ENCODE measurements at places on chromosomes 4 and X.

DNA sequence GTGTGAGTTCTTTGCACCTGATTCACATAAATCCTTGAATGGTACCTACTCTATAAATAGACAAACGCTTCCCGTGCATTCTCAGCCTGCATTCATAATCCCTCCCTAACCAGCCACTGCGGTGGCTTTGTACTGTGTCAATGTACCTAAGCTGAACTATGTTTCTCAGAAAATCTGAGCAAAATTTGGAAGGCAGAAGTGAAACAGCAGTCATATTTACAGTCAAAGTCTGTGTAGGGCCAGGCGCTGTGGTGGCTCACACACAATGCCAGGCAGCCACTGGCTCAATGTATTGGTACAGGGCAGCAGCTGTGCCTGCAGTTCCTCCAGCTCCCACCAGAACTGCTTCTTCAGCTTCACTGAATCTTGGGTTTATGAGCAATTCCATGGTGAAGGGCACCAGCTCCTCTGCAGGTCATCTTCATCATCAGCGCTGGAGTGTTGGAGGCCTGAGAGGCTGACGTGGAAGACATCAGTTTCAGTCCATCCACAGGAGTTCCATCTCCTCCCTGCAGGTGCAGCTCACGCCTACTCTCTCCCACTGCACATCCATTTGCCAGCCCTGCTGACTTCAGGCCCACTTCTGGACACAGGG lies 32.3 kb upstream of the IRF2 start:
- no peak for DNase-seq

GRCh38 chrX:133864236-133864635 lies 121.2 kb downstream of the GPC3 start:
- DNase-seq, result no peak

GRCh38 chr4:153485359-153485758 lies 19.2 kb downstream of the TMEM131L start:
- no peak for DNase-seq

DNA sequence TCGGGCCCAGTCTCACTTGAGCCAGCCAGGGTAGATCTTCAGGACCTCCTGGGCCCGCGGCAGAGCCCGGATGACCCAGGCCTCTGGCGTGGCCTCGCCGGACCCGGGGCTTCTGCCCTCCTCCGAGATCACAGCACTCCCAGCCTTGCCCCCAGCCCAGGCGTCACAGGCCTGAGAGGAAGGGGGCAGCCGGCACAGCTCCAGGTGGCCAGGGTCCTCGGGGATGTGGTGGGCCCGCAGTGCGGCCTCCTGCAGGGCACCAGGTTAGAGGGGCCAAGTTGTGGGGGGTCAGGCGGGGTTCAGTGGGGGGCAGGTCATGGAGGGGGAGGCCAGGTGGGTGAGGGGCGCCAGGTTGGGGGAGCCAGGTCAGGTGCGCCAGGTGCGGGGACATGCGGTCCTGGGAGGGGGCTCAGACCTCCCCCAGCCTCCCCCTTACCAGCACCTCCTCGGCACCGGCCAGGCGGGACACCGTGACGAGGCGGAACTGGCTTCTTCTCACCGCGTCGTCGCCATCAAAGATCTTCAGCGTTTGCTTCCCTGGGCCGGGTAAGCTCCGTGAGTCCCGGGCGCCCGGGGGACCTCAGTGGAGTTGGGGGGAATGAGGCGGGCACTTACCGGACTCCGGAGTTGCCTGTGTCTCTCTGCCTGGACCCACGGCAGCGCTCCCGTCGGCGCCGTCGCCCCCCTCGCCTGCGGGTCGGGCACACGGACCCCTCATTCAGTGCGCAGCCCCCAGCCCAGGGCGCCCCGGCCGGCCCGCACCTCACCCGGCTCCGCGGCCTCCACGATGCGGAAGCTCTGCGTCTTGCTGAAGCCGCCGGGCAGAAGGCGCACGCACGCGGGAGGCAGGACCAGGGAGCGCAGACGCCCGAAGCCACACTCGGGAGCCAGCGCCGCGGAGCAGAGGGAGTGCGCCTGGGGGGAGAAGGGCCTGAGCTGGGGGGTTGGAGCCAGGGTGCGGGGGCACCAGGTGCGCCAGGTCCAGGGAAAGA lies 6.0 kb downstream of the DGKQ start:
- DNase-seq, result no peak

DNA sequence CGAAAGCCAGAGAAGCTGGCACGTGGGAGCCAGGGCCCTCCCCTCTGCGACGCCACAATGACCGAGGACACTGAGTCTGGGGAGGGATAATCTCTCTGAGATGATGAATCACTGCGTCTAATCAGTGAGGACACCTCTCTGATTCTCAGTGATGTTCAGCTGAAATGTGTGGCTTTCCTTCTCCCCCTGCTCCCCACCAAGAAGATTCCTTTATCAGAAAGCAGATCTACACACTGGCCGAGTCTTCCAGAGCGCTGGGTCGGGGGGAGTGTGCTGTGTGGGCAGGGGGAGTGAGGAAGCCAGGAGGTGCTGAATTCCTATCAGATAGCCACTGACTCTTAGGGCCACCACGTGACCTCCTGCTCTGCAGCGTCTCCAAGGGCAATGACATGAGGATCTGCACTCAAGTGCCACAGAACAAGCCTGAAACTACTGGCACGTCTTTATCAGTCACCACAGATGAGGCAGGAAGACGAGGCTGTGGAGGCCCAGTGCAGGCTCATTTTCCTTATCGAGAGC lies 89.2 kb downstream of the GATB start:
- DNase-seq, result no peak

Measured in NCI-H774 (cell line).